ENCODE measurements at places on chromosomes 16 and 17.

- DNase-seq, result no peak
Measured at GRCh38 chr16:53085931-53086421, 31.2 kb downstream of the CHD9 start.

DNA sequence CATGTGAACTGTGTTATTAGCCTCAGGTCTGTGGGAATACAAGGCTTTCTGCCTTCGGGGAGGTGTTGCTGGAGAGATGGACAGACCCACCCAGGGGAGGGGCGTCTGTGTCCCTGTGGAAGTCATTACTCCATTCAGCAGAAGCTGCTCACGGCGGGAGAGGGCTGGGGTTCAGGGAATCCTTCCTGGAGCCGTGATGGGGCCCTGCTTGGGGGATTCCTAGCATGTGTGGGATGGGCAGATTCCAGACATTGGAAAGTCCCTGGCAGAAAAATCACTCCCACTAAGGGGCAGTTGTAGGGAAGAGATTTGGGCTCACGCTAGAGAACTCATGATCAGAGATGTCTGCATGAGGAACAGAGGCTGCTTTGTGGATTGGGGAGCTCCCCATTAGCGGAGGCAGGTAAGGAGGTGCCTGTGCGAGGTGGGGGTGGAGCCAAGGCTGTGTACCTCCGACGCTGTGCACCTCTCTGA is 56.3 kb upstream of the IL34 start:
- no peak for DNase-seq

- no peak for DNase-seq
Measured at GRCh38 chr16:74123826-74124225, 172.8 kb upstream of the PSMD7 start.

DNA sequence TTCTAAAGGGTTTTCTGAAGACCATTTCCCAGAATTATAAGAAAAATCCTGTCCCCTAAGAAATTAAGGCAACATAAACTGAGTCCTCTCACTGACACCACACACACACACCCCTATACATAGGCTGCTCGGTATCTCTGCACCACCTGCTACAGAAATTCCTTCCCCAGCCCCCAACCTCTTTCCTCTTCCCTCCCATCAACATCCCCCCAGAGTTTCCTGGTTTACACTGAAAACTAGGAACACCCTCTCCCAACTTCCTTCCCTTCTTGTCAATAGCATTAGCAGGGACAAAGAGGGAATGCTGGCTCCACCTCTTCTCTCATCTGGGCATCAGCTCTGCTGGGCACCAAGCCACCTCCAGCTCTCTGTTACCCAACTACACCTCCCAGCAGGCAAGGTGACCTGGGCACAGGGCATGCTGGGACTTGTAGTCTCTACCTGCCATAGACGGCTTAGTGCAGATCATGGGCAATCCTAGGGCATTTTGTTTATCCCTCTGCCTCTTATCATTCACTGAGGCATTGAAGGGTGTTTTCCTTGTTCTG is 15.7 kb downstream of the CAVIN1 start:
- peak; percentile 72 for DNase-seq

DNA sequence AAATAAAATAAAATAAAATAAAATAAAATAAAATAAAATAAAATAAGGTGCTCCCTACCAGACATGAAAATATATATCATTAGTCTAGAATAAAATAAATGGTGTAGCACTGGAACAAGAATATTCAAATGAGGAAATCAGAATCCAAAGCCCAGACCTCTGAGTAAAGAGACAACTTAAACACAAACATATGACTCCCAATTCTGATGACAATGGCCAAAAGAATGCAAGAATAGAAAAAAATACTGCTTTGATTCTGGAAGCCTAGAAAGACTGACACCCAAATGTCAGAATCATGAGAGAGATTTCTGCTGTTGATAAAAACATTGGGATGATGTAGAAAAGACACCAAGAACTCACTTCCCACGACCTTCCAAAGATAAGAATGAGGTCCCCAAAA is 27.9 kb downstream of the MYOCD start:
- DNase-seq, result no peak

- DNase-seq, result no peak
Measured at GRCh38 chr17:36747861-36748260, 146.5 kb downstream of the MRM1 start.

DNA sequence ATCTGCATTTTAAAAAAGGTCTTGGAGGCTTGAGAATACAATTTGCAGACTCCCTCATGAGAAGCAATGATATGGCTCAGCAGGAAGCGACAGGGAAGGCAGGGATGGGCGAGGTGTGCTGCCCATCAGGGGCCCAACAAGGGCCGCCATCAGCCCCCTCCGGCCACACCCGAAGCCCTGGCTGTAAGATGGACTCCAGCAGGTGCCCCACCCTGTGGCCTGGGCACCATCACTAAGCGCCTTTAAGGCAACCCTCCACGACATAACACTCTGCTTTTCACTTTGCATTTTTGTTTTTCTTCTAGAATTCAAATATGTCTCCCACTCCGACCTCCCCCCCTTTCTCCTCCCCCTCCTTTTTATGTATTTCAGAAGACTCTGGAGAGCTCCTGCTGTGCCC is 52.2 kb upstream of the RCVRN start:
- DNase-seq, result no peak

- DNase-seq, result no peak
Measured at GRCh38 chr16:85676466-85676865, 12.3 kb downstream of the GINS2 start.

DNA sequence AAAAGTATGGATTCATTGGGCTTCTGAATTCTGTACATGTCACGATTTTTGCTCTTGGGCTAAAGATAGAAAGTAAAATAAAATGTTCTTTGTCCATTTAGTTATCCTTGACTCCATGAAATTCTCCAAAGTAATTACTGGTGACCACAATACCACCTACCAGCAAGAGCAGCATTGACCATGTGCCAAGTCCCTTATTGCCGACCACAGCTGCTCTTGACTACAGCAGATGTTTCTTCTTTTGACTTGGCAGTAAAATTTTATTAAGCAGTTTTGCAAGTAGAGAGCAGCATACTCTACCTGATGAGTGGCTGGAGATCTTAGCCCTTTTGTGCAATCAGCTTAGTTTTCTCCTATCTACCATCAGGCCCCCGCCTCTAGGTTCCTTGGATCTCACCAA is 152.2 kb upstream of the TBX2 start:
- DNase-seq, result no peak

DNA sequence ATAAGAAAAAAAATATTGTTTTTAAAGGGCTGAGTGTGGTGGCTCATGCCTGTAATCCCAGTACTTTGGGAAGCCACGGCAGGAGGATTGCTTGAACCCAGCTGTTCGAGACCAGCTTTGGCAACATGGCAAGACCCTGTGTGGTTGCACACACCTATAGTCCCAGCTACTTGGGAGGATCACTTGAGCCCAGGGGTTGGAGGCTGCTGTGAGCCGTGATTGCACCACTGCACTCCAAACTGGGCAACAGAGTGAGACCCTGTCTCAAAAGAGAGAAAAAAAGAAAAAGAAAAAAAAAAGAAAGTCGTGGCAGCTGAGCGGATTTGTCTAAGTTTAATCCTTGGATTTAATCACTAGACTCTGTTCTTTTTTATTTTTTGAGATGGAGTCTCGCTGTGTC is 6.3 kb upstream of the FCSK start:
- DNase-seq, result no peak

DNA sequence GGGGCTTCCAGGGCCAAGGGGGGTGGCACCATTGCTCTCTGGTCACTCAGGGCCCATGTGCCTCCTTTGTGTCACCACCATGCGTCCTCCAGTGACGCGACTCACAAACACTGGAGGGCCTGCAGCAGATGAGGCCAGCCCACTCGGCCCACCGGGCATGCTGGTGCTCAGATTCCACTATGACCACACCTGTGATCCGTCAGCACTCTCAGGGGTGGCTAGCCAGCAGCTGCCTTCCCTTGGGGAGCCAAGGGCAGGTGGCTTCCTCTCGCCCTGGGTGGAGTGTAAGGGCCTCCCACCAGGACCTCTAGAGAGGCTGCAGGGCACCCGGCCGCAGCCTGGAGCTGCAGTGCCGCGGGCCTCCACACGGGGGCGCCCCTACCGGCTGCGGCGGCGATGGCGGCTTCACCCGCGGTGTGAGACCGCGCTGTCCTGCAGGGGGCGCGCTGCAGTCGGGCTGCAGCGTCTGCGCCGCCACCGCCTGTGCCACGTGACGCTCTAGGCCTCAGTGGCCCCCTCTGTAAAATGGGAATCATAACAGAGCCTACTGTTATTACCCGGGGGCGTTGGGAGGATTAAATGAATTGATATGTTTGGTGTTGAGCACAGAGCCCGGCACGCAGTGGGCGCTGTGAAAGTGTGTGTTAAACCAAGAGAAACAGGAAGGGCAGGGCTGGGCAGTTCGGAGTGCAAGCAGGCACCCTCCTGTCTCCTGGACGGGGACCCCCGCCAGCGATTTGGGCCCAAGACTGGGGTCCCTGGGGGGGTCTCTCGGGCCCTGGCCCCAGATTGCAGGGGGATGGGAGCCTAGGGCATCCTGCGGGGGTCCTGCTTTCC is 192.4 kb upstream of the GSE1 start:
- DNase-seq, result peak; percentile 75

GRCh38 chr17:42675348-42675964 is 1.3 kb downstream of the PLEKHH3 start:
- peak; percentile 58 for DNase-seq

GRCh38 chr16:28181515-28181914 is 30.2 kb downstream of the XPO6 start:
- no peak for DNase-seq

DNA sequence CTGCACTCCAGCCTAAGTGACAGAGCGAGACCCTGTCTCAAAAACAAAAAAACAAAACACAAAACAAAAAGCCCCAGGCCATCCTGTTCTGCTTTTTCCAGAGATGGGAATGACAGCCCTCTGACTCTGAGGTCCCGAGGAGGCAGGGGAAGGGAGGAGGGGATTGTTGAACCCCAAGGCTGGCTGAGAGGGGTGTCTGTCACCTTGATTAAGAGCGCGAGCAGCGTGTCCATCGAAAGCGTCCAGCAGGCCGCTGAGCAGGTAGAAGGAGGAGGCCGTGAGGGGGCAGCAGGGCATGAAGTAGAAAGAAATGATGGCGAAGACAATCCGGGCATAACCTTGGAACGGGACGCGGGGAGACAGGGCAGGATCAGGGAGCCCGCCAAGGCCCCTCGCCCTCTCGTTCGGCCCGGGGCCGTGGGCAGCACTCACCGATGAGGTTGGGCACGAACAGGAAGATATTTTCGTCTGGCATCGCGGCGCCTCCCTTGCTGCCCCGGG is 593 bp downstream of the CDIPT start:
- no peak for DNase-seq

DNA sequence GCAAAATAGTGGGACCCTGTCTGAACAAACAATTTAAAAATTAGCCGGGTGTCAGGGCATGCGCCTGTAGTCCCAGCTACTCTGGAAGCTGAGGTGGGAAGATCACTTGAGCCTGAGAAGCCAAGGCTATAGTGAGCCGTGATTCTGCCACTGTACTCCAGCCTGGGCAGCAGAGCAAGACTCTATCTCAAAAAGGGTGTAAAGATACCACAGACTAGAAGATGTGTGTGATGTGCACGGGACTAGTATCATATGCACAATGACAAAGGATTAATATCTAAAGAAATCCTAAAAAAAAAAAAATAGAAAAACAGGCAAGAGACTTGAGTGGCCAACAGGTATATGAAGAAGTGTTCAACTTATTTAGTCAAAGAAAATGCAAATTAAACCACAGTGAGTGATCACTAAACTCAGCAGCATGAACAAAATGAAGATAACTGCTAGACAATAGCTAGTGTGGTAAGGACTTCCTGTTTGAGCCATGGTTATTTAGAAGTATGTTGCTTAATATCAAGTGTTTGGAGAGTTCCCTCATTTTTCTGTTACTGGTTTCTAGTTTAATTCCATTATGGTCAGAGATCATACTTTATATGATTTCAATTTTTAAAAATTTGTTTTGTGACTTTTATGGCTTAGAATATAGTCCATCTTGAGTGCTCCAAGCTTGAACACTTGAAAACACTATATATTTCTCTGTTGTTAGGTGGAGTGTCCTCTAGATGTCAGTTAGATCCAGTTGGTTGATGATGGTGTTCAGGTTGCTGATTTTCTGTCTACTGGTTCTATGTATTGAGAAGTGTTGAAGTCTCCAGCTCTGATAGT is 14.7 kb upstream of the SLX4 start:
- no peak for DNase-seq

DNA sequence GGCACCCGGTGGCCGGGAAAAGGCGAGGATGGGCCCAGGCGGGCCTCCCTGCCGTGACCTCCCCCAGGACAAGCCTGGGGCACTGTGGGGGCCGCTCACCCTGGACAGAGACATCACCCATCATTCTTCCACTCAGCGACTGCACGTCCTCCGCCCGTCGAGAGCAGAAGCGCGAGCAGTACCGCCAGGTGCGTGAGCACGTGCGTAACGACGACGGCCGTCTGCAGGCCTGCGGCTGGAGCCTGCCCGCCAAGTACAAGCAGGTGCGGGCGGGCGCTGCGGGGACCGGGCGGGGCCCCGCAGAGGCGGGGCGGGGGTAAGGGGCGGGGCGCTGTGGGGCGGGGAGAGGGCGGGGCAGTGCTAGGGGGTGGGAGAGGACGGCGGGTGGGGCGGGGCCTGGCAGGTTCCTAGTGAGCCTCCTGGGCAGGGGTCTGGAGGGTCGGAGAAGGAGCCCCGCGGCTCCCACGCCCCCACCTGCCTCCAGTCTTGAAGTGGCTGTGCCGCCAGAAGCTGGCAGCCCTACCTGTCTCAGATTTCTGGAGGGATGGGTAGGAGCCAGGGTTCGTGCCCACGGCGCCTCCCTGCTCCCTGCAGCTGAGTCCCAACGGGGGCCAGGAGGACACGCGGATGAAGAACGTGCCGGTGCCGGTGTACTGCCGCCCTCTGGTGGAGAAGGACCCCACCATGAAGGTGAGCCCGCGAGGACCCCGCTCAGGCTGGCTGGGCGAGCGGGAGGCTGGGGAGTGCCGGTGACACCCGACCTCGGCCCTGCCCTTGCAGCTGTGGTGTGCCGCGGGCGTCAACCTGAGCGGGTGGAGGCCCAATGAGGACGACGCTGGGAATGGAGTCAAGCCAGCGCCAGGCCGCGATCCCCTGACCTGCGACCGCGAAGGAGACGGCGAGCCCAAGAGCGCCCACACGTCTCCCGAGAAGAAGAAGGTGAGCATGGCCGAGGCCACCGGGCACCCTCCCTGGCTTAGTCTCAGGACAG is 7.5 kb downstream of the NME3 start:
- DNase-seq, result peak; percentile 63

DNA sequence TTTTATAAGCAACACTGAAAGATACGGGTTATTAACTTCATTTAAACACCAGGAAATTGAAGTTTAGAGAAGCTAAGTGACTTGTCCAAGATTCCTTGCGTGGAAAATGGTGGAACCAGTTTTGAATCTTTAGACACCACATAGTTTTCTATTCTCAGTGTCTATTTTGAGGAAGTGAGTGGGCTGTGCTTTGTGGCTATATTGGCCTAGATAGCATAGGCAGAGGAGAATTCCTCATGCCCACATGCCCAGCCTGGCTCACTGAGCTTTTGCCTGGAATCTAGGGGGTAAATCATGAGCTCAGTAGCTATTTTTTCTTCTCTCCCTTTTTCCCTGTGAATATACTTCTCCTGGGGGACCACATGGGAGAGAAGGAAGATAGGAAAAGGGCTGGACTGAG is 431.3 kb downstream of the HS3ST3B1 start:
- DNase-seq, result no peak

GRCh38 chr17:8253801-8254200 is 4.7 kb downstream of the PFAS start:
- no peak for DNase-seq
